NCI-H1930 (cell line): ENCODE measurements at places on chromosomes 6 and 20.

DNA sequence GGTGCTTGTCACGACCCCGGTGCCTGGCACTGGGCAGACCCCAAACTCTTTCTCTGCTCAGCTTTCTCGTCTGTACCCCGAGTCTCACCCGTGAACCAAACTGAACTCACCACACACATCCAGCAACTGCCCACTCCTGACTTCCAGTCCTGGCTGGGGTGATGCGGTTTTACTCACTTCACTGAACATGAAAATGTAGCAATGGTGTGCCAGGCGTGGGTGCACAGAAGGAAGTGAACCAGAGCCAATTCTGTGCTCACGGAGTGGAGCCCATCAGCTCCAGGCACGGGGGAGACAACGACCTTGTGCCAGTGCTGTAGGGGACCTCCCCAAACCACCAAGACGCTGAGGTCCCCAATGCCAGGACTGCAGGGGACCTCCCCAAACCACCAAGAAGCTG lies 78.7 kb upstream of the AFDN start:
- no peak for DNase-seq

- no peak for DNase-seq
Measured at GRCh38 chr6:68650142-68650541, 15.1 kb downstream of the ADGRB3 start.

- DNase-seq, result no peak
Measured at GRCh38 chr6:127392301-127392700, 48.9 kb upstream of the ECHDC1 start.

DNA sequence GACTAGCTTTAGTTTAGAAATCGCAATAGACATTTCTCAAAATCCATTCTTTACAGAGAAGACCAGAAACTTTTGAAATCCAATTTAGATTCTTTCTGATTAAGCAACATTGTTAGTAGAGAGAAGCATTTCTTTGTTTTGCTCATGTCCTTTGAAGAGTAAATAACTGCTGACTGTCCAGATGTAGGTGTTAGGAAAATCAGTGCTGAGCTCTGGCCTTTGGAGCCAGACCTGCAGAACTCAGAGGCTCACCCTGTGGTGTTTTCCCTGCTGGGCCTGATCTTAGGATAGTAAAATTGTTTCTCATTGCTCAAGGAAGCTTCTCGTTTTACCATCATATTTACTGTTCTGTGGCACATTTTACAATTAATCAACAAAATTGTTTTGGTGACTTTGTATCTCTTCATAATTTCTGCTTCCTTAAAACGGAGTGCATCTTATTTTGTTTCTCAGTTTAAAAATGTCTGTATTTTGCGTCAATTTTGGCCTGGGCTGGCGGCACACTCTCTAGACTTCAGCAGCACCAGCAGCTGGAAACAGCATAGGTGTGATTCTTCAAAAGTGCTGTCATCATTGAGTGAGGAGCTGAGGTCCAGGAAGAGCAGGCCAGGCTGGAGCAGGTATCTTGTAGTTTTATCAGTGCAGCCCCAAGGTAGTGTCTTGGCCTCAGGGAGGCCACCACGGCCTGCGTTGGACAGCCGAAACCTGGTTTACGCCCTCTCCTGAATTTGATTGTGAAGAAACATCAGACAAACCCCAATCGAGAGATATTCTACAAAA lies 8.3 kb upstream of the ZDHHC14 start:
- no peak for DNase-seq

DNA sequence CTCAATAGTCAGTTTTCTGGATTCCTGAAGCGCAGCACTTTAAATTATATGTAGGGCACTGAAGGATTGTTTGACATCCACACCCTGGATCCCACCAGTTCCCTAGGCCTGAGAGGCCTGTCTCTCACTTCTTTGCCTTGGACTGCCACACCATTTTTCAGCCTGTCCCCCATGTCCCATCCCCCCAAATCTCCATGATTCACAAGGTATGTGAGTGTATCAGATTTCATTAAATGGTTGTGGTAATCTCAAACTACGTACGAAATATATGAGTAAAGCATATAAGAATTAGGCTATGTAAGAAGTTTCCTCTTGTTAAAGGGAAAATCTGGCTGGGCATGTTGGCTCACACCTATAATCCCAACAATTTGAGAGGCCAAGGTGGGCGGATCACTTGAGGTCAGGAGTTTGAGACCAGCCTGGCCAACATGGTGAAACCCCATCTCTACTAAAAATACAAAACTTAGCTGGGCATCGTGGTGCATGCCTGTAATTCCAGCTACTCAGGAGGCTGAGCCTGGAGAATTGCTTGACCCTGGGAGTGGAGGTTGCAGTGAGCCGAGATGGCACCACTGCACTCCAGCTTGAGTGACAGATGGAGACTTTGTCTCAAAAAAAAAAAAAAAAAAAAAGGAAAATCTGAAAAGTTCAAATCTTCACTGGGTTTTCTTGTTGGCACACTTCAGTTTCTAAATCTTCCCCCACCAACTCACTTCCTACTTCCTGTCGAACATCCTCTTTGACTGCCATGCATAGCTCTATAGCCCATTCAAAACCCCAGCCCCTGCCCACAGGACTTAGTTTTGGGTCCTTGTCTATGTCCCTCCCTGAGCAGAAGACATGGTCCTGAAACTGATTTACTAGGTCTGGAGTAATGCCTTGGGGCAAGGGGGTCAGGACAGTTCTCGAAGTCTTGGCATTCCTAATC lies 97.3 kb upstream of the SHLD1 start:
- no peak for DNase-seq
